ENCODE measurements at places on chromosomes 7 and 10.

GRCh38 chr10:51532044-51532443 lies 167.4 kb downstream of the CSTF2T start:
- DNase-seq: no peak

DNA sequence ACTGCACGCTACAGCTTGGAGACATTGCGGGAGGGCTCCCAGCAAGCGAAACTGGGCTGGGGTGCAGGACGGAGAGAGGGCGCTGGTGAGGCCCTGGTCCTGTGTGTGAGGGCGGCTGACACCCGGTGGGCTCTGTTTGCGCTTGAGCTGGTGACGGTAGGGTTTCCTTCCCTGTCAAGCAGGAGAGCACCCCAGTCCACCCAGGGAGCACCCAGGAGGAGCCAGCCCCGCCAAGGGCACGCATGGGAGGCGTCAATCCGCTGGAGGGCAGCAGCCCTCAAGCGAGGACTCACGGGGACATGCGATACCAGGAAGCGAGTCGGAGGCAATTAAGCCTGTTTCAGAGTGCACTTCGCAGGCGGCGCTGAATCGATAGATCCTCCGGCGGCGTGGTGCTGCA lies 109.4 kb downstream of the MAD1L1 start:
- no peak for DNase-seq

GRCh38 chr10:30398788-30399187 lies 35.2 kb upstream of the MAP3K8 start:
- no peak for DNase-seq

- DNase-seq: no peak
Observed at GRCh38 chr10:35331894-35332640, 4.2 kb upstream of the CCNY start.

- no peak for DNase-seq
Observed at GRCh38 chr10:126783806-126784557, 113.5 kb upstream of the C10orf90 start.

DNA sequence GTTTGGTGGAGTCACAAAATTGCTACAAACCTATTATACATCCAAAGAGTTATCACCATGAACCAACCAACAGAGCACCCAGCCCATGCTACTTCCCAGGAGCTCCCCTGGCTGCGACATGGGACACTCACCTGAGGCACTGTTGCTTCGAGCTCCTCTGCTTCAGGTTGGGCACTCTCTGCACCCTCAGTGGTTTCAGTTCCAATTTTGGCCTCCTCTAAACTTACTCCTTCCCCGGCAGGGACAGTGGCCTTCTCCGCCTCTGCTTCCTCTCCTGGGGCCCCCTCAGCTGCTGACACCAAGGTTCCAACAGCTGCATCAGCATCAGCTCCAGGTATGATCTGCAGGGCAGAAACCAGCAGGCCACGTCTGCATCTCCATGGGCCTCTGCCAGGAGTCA lies 120.4 kb upstream of the TARP start:
- DNase-seq: no peak

GRCh38 chr7:90645784-90646183 lies 49.7 kb downstream of the CDK14 start:
- no peak for DNase-seq

GRCh38 chr10:33112831-33113455 lies 154.9 kb upstream of the ITGB1 start:
- no peak for DNase-seq

DNA sequence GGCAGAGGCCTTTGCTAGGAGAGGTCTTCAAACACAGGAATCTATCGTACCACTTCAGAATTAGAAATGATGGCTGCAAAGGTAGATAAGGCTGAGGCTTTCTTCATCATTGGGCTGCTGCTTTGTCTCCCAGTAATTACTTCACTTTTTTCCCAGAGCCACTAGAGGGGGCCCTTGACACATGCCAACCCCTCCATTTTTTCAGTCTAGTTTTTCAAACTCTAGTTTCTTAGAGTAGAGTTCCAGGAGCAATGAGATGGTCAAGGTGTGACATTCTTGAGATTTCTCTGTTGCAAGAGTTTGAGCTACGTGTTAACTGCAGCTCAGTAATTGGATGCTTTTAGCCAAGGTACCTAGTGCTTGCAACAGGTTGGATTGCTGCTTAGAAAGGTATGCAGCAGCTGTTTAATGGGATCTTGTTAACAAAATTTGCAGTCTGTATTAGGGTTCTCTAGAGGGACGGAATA lies 33.8 kb upstream of the RBM20 start:
- DNase-seq: peak; percentile 62

GRCh38 chr7:42091461-42092291 lies 145.3 kb downstream of the GLI3 start:
- no peak for DNase-seq

GRCh38 chr10:88531392-88532052 lies 51.6 kb downstream of the RNLS start:
- no peak for DNase-seq

DNA sequence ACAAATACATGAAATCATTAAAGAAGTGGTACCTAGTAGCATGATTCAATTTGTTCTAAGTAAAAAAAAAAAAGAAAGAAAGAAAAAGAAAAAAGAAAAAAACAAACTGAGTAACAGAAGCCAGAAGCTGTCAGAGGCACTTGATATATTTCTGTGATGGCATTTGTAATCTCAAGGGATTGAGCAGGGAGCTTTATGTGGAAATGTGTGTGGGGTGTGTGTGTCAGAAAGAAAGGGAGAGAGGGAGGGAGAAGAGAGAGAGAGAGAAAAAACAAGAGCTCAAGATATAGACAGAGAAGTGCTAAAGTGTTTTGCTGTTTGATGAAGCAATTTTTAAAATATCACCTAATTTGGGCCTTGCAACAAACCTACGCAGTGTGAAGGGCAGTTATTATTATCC lies 357.6 kb upstream of the PCDH15 start:
- no peak for DNase-seq
